ENCODE measurements at places on chromosomes 1 and 21.

- no peak for DNase-seq
These were observed 139.6 kb downstream of the PLPP3 start for GRCh38 chr1:56439610-56440264.

GRCh38 chr1:227257964-227258363, 60.3 kb downstream of the CDC42BPA start:
- DNase-seq = no peak

GRCh38 chr21:25953659-25954058, 216.9 kb downstream of the APP start:
- no peak for DNase-seq

GRCh38 chr1:72140222-72140621, 142.1 kb downstream of the NEGR1 start:
- DNase-seq = no peak

DNA sequence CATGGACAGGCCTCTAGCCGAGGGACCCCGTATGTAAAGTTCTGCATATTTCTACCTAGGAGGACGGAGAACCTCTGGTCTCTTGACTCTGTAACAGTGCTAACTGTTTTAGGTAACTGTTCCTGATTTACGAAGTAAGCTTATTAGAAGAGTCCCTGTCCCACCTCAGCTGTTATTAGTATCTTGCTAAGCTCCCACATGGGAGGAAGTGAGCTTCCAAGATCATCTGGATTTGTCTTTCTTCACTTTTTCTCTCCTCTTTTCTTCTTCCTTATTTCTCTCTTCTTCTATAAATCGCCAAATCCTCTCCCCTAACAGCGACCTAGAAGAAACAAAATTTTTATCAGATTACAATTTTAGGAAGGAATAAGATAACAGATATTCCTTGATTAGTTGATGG, 4.4 kb downstream of the CD53 start:
- no peak for DNase-seq

DNA sequence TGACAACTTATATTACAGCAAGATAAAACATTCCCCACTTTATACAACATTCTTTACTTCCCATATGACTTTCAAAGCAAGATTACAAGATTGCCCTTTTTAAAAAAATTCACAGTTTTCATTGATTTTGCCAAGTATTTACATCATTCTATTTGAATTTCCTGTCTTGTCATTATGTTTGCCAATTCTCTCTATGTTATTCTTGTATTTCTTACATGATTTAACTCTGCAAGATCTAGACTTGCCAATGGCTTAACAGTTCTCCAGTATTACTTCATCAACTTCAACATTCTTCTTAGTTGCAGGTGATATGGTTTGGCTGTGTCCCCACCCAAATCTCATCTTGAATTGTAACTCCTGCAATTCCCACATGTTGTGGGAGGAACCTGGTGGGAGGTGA, 31.6 kb downstream of the FMO4 start:
- no peak for DNase-seq

GRCh38 chr1:163836481-163836880, 514.7 kb downstream of the NUF2 start:
- DNase-seq = no peak

- no peak for DNase-seq
These were observed 5.5 kb upstream of the TMEM54 start for GRCh38 chr1:32906654-32907053.

- no peak for DNase-seq
These were observed 34.0 kb upstream of the NHLH2 start for GRCh38 chr1:115874904-115875303.

DNA sequence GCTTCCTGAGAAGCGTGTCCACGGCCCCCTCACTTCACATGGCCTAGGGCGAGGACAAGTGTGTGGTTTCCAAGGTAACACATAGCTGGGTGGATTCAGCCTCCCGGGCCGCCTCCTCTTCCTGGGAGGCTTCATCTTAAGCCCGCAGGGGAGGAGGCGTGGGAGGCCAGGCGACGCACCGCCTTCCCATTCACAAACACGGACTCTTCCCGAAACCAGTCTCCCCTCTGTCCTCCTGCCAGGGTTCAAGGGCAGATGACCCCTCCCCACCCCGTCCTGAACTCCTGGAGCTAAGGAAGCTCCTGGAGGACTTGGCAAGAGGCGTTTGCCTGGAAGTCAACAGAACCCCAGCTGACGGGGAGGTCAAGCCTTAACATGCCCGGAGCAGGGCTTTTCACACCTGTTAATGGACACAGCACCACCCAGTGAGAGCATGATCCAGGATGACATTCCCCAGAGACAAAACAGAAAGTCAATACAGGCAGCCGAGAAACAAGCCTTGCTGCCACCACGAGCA, 56.7 kb downstream of the KCNN3 start:
- no peak for DNase-seq

DNA sequence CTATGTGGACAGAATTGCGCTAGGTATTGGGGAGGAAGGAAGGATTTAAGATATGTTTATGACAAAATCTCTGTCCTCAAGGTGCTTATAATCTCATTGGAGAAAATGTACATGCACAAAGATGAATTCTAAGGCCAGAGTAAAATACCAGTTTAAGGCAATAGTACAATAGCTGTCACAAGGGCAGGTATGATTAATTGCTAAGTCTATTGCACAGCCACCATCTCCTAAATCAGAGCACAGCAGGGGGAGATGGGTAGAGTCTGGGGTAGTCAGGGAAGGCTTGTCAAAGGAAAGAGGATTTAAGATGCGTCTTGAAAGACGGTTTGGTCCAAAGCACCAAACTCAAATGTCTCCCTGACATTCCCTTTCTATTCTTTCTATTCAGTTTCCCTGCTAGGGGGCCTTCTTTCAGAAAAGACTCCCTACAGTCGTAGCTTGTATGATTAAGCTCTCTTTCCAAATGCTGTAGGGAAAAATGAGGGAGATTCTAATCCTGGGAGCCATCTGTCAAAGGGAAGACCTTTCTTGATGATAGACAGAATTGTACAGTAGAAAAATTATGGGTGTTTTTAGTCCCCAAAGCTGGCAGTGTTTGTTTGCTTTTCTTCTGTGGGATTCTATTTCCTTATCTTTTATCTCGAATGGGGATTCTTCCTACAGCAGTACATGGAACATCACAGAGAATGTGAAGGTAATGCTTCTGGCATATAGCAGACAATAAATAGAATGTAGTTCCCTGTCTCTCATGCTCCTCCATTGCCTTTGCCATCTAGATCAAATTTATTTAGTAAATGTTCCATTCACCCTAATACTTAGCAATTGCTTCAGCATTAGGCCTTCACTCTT, 107.6 kb upstream of the NFIA start:
- no peak for DNase-seq

DNA sequence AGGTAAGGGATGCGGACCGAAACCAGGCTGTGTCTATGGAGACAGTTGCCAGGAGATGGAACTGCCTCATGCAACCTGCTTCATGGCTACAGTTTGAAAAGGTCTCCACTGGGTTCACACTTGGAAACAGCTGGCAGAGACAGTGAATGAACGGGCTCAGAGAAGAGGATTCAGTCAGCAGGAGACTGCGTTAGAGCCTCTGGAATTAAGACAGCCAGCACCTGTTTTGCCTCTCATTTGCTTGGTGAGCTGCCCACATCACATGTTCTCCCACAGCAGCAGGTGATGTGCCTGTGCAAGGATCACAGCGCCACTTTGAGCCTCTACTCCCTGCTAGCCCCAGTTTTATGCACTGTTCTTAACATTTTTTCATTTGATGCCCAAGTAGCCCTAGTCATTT, 321.0 kb downstream of the PLPP3 start:
- DNase-seq = peak; percentile 86

- no peak for DNase-seq
These were observed 224.1 kb downstream of the COL11A1 start for GRCh38 chr1:102884238-102884637.

- DNase-seq = peak; percentile 50
These were observed 27.9 kb downstream of the LRRC8B start for GRCh38 chr1:89552471-89553081.

DNA sequence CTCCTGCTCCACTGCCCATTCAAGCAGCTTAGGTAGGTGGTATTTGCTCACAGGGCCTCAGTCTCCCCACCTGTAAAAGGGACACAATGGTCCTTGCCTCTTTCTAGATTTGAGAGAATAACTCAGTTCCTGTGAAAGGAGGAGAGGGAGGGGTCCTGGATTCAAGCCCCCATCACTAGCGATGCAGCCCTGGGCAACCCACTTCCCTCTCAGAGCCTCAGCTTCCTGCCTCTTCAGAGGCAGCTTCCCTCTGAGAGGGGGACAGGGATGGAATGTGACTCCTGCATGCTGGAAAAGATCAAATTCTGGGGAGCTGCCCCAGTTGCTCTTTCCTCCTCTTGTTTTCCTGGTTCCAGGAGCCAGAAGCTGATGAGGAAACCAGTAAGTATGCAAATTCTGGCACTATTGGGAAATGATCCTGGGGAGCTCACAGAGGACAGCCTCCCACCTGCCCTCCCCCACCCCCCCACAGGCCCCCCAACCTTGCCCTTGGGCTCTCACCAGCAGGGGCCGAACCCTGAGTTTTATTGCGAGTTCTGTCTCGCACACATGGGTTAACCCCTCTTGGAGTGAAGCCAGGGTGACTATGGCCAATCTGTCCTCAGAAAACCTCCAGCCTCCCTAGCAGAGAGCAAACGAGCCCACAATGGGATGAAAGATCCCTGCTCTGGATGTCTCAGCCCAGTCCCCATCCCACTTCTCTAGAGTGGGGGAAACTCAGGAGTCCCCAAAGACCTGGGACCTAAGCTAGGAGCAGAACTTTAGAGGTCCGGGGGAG, 11.7 kb downstream of the ZC3H12A start:
- DNase-seq = peak; percentile 28

- no peak for DNase-seq
These were observed 130.6 kb downstream of the SNX7 start for GRCh38 chr1:98792123-98792522.

DNA sequence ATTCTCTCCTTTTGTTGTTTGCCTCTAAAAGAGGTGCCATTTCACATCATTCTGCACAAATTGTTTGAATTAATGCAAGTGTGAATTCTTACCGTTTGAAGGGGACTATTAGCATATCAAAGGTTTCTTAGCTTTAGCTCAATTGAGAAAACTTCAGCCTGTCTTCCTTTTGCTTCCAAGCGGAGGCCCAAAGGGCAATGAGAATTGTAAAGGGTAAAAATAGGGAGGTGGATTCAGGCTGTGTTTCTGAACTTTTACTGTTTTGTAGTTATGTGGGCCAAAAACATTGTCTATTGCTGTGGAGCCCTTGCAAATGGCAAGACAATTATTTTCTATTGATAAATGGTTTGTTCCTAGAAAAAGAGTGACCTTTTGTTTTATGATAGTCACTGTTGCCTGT, 3.6 kb downstream of the ADGRL2 start:
- DNase-seq = no peak

- no peak for DNase-seq
These were observed 22.3 kb downstream of the ACP6 start for GRCh38 chr1:147647796-147648633.
